A172 (cell line): ENCODE measurements at places on chromosomes 6 and 20.

- DNase-seq: peak; percentile 51
Measured at GRCh38 chr6:80605165-80605989, 498.9 kb downstream of the BCKDHB start.

DNA sequence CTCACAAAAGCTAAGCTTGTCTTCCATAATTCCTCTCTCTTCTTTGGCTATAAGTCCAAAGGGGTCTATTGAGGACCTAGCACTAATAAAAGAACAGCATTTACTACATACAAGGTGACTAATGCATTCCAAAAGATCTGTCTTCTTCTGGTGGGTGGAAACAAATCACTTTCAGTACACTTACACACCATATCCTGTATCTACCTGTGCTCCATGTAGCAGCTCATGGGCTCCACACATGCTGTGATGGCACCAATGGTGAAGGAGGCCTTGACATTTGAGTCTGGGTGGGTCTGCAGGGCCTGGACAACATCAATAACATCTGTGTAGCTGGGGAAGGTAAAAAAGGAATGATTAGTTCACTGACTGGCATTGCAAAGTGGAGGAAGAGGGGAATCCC is 42.4 kb upstream of the SLC4A11 start:
- DNase-seq: no peak

DNA sequence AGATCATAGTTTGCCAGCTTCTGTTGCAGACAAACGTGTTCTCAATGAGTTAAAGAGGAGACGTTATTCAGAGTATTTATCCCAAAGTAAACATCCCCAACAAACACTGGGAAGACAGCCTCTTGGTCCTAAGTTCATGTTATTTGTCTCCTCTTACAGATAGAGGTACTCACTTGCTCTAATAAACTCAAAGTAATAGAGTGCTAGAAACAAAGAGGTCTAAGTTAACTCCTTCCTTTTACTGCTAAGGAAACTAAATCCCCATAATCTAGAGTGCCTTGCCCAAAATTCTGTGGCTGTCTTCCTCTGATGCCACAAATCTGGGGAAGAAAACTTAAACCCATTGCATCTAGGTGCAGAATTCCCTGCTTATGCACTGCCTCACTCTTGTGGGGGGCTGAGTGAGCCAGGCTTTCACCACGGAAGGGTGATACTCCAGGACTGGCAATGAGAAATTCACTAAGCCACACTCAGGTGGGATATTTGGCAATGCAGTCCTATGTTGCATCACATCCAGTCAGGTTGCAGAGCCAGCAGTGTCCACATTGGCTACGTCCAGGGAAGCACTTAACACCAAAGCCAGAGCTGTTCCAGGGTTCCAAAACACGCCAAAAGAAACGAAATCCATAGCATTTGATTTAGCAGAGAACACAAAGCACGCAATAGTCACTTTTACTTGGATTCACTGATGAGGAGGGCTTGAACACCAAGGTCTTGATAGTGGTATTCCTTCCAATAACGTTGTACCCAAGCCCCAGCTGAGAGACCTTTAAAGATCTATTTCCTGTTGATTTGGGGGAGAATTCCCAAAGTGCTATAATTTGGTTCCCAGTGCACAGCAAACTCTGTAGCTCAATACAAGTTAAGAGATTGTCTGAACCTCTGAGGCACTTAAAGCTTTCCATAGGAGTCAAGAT is 81.0 kb upstream of the FOXQ1 start:
- DNase-seq: no peak

GRCh38 chr6:139973669-139974344 is 599.4 kb upstream of the CITED2 start:
- no peak for DNase-seq

DNA sequence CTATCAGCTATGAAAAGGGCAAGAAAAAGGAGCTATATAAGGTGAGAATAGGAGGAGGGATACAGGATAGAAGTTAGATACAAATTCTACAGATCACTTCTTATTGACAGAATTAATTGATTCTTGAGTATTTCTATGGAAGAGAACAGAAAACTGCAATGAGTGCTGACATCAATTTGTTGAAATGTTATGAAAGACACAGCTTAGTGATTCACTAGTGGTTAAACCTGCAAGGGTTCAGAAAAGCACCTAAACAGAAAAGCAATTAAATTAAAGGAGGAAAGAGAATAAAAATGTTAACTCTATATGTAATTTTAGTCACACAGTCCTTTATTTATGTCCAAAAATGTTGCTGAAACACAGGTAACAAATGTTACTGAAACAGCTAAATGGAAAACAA is 254.4 kb upstream of the RUNX2 start:
- DNase-seq: no peak

DNA sequence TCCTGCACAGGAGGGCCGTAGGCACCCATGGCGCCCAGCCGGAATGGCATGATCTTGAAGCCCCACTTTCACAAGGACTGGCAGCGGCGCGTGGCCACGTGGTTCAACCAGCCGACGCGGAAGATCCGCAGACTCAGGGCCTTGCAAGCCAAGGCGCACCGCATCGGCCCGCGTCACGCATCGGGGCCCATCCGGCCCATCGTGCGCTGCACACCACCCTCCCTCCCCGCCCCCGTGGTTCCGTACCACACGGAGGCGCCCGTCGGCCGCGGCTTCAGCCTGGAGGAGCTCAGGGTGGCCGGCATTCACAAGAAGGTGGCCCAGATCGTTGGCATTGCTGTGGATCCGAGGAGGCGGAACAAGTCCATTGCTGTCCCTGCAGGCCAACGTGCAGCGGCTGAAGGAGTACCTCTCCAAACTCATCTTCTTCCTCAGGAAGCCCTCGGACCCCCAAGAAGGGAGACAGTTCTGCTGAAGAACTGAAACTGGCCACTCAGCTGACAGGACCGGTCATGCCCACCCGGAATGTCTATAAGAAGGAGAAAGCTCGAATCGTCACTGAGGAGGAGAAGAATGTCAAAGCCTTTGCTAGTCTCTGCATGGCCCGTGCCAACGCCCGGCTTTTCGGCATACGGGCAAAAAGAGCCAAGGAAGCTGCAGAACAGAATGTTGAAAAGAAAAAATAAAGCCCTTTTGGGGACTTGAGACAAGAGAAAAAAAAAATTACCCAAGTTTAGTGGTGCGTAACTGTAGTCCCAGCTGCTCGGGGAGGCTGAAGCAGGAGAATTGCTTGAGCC is 9.9 kb upstream of the NCOA5 start:
- no peak for DNase-seq

GRCh38 chr6:100456908-100457235 is 7.8 kb downstream of the SIM1 start:
- DNase-seq: no peak

GRCh38 chr6:38554700-38555413 is 84.9 kb downstream of the BTBD9 start:
- DNase-seq: peak; percentile 15

GRCh38 chr6:33885132-33886057 is 81.6 kb upstream of the MLN start:
- peak; percentile 92 for DNase-seq

- DNase-seq: no peak
Measured at GRCh38 chr20:51899674-51900073, 97.4 kb upstream of the SALL4 start.

DNA sequence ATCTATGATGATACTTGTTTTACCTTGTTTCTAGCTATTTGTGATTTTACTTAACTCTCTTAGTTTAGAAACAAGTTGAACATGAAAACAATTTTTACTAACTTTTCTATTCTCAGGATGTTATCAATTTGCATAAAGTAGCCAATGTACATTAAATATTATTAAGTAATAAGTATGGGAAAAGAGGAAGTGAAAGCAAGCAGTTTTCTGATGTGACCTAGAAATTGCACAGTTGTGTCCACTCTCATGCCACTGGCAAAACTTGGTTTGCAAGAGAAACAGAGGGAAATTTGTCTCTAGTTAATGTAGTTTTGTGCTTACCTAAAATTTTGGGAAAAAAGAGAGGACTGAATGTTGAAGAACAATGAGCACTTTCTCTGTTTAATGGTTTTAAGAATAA is 19.2 kb upstream of the TSPYL1 start:
- no peak for DNase-seq

- no peak for DNase-seq
Measured at GRCh38 chr6:168648240-168649125, 207.5 kb downstream of the SMOC2 start.

GRCh38 chr6:44263354-44264100 is 1.8 kb downstream of the NFKBIE start:
- DNase-seq: peak; percentile 84

DNA sequence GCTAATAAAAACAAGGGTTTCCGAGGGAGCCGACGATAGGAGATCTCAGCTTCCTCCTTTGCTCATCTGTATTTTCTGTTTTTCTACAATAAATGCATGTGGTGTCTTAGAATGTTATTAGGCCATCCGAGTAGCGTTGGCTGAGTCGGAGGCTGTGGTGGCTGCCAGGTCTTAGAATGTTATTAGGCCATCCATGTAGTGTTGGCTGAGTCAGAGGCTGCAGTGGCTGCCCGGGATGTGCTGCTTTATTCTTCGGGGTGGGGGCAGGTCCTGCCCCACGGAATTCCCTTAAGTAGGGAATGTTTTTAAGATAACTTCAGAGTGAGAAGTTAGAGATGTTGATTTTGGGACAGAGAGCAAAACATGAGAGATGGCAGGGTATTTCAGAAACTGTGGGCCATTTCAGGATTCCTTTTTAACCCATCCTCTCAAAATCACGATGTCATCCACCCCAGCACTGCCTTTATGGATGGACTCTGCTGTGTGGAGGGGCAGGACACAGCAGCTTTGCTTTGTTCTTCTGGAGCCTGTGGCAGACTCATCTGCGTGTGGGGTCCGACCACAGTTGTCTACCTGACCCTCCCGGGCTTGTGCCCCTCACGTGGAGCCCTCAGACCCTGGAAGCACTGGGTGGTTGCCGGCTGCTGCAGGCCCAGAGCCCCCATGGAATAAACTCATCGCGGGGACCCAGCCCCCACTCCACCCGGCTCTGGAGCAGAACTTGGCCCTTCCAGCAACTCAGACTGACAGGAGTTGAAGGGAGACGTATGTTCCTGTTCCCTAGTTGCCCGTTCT is 20.4 kb downstream of the OSBPL2 start:
- DNase-seq: peak; percentile 69

DNA sequence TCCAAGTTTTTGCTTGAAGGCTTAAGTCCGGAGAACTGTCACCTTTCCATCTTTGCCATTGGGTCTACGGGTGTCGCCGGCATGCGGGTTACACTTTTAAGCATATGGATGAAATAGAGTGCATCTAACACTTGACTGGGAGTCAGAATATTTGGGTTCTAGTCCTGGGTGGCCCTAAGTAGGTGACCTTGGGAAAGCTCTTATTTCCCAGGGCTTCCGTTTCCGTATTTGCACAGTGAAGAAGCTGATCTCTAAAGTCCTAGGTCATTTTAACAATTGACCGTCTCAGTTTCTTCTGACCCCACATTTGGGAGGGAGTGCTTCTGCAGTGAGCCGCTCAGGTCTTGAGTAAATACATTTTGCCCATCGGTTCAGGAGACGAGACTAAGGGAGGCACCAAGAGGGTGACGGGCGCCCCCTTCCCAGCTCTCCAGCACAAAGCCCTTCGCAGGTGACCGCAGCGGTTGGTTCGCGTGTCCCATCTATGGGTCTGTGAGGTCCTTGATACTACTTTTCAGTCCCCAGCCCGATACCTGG is 651 bp upstream of the BLTP3A start:
- peak; percentile 22 for DNase-seq

DNA sequence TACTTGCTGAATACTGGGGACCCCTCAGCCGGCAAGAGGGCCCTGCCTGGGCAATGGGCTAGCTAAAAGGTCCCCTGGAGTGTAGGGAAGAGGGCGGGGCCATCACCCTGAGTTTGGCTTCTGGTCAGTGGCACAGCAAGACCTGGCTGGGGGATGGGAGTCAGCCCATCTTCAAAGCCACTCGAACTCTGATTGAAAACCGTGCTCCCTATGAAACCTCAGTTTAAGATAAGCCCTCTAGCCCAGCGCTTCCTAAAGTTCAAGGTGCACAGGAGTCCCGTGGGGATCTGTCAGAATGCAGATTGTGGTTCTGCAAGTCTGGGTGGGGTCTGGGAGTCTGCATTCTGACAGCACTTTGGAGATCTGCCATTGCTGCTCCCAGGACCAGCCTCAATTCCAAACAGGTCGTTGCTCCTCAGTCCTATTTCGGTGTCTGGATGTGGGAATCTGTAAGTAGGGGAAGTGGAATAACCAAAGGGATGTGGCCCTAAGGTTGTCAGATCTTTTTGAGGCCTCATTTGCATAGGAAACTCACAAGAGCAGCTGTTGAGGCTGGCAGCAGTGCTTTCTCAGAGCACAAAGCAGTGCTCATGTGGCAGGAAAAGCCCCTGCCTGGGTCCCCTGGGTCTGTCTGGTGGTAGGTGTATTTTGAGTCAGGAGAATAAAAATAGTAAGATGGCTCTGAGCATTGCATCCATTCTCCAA is 85.3 kb upstream of the SCP2D1 start:
- no peak for DNase-seq

DNA sequence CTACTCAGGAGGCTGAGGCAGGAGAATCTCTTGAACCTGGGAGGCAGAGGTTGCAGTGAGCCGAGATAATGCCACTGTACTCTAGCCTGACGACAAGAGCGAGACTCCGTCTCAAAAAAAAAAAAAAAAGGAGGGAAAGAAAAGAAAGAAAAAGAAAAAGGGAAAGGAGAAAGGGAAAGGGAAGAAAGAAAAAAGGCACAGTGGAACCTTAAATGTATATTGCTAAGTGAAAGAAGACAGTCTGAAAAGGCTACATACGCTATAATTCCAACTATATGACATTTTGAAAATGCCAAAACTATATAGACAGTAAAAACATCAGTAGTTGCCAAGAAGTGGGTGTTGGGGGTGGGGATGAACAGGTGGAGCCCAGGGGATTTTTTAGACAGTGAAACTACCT is 16.2 kb downstream of the PPIL4 start:
- no peak for DNase-seq

DNA sequence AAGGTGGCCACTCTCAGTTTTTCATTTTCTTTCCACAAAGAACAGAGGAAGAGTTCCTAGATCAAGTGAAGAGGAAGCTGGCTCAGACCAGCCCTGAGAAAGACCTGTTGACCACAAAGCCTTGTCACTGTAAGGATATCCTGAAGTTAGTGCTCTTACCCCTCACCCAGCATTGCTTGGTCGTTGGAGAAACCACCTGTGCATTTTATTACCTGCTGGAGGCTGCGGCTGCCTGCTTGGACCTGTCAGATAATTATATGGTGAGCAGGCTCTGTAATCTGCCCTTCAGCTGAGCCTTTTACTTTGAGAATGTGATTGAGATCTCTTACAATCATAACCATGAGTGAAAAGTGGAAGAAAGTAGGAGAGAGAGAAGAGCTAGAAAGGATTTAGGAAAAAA is 21.9 kb downstream of the TREML1 start:
- no peak for DNase-seq

DNA sequence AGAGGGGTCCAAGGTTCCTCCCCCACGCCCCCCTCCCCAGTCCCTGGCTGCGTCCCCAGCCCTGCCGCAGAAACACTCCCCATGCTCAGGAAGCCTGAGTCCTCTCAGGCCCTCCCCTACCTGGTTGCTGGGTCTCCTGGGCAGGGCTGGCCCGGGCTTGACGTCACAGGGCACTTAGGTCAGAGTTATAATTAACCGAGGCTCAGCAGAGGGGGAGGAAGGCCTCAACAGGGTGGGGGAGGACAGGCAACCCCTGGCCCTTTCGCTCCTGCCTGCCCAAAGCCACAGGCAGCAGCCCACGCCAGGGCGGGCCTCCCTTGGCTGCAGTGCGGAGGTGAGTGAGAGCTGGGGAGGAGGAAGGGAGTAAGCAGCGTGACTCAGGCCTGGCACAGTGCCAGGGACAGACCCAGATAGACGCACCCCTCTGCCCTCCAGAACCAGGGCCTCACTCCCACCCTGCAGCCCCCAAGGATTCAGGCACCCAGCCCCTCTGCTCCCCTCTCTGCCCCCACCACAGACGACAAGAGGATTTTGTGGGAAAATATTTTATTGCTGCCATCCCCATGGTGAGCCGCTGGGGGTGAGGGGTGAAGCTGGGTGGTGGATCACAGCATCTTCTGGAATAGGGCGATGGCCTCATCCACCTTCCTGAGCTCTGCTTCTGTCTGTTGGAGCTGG is at the start of gene VWA7:
TSS of gene VWA7 (minus strand) at position 340 of the 678 bp plus-strand sequence. CDS start 549 bp downstream, outside the sequence.
- peak; percentile 80 for DNase-seq
